ENCODE measurements at places on chromosomes 1 and 21.

DNA sequence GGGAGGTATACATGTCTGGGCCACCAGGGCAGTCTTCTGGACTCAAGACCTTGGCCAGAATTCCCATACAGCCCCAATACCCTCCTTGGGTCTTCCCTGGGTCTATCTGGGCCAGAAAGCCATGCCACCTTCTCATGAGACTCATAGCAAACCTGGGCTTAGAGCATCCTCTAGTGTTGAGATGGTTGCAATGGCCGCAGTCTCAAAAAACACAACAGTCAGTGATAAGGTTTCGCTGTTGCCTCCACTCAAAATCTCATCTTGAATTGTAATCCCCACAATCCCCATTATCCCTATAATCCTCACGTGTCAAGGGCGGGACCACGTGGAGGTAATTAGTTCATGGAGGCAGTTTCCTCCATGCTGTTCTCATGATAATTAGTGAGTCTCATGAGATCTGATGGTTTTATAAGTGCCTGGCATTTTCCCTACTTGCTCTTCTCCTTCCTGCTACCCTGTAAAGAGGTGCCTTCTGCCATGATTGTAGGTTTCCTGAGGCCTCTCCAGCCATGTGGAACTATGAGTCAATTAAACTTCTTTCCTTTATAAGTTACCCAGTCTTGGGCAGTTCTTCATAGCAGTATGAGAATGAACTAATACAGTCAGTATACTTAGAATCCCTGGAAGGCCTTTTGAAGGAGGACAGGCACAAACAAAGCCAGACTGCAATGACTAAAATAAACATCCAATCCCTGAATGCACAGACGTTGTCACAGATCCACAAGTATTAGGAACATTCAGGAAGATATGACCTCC is 77.0 kb downstream of the CTH start:
- DNase-seq, result no peak

- peak; percentile 60 for DNase-seq
These were observed 1.2 kb downstream of the CEP170 start for GRCh38 chr1:243253926-243254232.

DNA sequence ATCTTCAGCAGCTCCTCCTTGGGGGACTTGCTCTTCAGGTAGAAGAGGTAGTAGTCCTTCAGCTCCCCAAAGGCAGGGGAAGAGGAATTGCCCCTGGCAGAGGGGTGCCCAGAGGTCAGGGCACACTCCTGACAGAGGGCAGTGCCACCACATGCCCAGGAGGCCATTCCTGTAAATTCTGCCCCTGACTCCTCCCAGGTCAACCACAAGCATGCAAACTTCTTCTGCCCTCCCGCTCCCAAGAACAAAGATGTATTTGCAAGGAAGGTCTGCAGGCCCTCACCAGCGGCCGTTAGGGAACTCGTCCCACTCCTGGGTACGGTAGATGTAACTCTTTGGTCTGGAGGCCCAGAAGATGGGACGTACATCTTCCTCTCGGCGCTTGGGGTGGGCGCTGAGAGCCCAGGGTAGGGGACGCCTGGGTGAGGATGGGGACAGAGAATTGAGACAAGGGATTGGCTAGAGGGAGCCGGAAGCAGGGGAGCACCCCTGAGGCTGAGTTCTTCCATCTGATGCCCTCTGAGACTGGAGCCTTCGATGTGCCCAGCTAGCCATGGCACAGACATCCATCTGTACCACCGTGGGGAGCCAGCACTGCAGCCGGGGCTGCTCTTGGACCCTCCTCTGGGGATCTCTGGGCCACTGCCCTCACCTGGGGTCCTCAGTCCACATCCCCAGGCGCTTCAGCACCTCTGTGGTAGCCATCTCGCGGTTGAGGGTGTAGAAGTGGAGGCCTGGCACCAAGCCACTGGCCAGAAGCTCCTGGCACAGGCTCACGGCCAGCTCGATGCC is 11.1 kb downstream of the MTHFR start:
- DNase-seq, result no peak

DNA sequence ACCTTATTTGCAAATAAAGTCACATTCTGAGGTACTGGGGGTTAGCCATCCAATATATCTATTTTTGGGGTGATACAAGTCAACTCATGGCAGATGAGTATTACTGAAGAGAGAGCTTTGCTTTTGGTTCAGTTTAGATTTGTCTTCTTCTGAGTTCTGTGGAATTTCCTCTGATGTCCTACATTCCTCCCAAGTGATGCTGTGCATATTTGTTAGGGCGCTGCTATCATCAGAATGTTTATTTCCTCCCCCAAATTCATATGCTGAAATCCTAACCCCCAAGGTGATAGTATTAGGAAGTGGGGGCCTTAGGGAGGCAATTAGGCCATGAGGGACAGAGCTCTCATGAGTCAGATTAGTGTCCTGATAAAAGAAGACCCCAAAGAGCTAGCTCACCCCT is 96.2 kb upstream of the WLS start:
- no peak for DNase-seq

GRCh38 chr1:219833214-219833815 is 95.0 kb downstream of the SLC30A10 start:
- no peak for DNase-seq

Measured in DMS79 treated with DMSO at 0.1 percent for 48 hours (cell line).